ENCODE measurements at places on chromosomes 1 and 21.

GRCh38 chr21:43272591-43272990, 103.8 kb downstream of the CRYAA start:
- no peak for DNase-seq

GRCh38 chr1:161287482-161288054, 22.2 kb downstream of the MPZ start:
- no peak for DNase-seq

DNA sequence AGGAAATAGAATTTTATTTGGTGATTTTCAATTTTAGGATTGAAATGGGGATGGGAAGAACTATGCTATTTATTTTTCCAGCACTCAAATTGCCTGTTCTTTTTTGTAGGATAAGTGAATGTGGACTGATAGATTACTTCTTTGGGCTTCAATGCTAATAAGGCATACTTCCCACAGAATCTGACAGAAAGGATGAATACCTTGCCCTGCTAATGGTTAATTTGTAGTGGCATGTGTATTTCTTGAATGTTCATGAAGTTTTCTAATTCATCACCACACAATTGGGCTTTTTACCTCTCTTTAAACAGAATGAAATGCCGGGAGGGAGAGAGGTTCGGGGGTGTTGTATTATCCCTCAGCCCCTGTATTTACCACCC, 369.1 kb upstream of the ADGRL2 start:
- DNase-seq: no peak

DNA sequence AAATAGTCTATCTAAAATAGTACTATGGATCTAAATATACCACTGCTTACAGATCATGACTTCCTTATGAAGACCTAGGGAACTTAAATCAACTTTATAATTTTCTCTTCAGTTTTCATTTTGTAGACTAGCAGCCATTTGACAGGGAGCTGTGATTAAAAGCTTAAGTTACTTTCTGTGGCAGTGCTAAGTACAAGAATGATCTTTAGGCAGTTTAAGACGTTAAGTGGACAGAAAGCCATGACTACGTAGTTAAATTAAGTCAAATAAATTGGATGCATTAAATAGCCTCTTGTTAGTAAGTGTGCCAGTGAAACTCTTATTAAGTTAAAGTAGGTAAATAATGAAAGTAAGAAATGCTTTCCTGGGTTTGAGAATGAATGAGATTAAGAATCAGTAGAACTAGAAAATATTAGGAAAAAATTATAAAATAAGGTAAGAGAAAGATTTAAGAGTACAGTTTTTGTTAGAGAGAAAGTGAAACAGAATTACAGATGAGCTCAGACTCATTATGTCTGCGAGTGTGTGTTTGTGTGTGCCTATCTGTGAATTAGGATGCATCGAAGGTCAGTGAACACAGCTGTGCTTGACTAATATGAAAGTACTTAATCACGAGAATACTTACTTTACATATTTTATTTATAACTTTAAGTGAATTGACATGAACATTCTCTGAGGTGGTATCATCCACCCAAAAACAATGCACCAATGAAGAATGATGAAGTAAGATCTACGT, 336.9 kb downstream of the KCNT2 start:
- no peak for DNase-seq

GRCh38 chr1:76170084-76170483, 95.5 kb downstream of the ST6GALNAC3 start:
- DNase-seq: no peak

DNA sequence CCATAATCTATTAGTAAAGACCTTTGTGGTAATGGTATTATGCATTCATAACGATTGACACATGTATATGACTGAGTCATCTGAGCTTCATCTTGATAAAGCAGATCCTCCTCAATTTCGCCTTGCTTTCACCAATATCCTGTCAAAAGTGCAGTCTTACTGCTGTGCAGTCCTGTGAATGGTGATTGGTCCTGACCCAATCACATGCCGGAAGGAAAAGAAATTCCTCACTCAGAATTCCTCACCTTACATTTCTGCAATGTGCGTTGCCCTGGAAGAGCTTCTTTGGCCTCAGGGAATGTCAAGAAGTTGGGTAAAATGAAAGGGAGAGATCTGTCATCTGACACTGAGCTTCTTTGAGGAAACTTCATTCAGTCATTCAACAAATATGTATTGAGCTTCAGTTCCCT, 121.0 kb upstream of the TSPAN2 start:
- DNase-seq: no peak

DNA sequence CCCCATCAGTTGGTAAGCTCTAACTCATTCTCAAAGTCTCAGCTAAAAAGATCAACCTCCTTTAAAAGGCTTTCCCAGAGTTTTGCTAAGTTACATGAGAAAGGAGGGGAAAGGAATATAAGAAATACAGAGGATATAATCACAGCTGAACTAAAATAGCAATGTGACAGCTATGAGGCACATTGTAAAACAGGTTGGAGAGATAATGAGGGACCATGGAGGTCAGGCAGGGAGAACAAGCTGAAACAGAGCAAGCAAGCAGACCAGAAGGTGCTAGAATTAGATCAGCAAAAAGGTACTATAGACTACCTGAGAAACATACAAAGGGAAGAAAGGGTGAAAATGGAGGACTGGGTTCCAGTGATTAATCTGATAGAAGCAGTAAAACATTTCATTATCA, 28.5 kb downstream of the GPATCH2 start:
- DNase-seq: no peak

DNA sequence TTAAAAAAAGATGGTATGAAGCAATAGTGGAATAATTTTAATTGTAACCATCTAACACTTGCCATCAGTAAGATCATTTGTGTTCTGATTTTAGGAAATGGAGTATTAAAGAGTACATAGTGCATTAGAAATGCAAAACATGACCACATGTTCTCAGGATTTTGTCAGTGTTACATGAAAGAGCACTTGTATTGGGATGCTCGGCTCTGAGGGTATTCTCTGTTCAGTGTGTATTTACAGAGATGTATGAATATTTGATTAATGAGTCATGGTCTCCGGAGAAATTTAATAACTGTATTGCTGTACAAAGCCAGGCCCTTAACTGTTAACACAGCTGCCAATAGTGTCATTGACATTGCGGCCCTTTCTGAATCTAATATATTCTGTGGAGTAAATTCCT, 91.7 kb downstream of the ATG4C start:
- no peak for DNase-seq

- no peak for DNase-seq
Observed at GRCh38 chr1:66758241-66758755, 6.0 kb downstream of the DYNLT5 start.

GRCh38 chr1:108668777-108669176, 7.9 kb upstream of the HENMT1 start:
- no peak for DNase-seq

GRCh38 chr1:20035114-20035513, 34.9 kb upstream of the PLA2G5 start:
- DNase-seq: no peak

DNA sequence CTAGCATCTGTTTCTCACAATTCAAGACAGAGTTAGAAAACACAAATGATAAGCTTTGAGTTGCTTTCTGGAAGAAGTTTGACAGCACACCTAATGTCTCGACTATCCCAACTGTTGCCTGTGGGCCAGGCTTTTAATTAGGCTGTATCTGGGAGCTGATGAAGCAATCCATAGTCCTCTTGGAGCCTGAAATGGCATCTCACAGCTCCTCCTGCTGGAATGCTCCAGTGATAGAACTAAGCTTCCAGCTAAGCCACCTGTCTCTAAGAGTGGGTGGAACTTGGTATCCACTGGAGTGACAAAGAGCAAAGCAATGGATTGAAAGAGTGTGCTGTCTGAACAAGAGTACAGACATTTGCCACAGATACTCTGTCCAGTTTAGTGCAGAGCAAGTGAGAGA, 605.3 kb upstream of the NR5A2 start:
- DNase-seq: no peak

DNA sequence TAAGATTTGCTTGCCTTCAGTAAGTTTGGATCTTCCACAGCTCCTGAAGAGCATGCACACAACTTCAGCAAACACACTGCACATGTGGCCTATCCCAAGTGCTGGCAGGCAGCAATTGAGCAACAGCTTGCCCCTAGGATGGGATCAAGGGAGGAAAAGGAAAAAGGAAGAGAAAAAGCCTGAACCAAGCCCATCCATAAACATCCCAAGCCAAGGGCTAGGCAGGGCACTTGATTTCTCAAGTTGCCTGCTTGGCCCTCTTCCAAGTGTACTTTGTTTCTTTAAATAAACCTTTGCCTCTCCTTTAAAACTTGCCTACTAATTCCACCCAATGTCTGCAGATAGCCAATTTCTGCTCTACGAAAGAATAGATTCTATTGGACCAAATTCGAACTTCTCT, 49.0 kb upstream of the OLFM3 start:
- no peak for DNase-seq

- DNase-seq: no peak
Observed at GRCh38 chr1:61181067-61182038, 99.0 kb downstream of the NFIA start.

GRCh38 chr1:173050865-173051264, at the start of gene TNFSF18:
Gene TNFSF18 (minus strand): TSS chr1:173050941. CDS start chr1:173050896, 45 bp downstream.
- no peak for DNase-seq

- no peak for DNase-seq
Observed at GRCh38 chr1:36641776-36642175, 159.1 kb upstream of the CSF3R start.

DNA sequence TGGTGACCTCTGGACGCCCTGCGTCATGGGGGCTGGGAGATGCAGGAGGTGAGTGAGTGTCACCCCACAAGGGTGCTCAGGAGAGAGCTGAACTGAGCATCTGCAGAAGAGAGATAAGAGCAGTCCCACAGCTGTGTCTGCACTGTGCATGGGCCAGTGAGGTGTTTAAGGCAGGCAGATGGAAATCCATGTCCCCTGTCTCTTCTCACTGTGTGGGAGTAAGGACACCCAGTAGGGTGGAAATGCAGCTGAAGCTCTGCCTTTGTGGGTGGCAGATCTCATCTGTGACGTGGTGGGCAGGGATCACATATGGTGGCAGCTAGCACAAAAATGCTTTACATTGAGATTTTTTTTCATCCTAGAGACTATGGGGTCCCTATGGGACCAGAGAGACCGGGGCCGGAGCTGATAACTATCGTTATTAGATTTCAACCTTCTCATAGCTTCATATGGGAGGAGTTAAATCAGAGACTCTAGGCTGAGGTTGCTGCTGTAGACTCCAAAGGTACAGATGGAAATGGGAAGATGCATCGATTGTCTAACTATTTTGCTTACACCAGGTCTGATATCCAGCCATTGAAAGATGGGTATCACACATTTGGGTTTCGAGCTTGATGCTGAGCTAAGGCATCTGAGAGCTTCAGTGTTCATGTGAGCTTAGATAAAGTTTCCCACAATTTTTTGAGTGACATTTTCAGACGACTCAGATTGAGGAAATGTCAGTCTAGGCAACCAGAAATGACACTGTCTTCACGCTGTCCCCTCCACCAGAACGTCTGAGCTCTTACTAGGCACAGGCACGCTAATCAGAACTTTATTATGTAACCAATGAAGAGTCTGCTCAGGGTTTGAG, 65.3 kb upstream of the PSEN2 start:
- no peak for DNase-seq

DNA sequence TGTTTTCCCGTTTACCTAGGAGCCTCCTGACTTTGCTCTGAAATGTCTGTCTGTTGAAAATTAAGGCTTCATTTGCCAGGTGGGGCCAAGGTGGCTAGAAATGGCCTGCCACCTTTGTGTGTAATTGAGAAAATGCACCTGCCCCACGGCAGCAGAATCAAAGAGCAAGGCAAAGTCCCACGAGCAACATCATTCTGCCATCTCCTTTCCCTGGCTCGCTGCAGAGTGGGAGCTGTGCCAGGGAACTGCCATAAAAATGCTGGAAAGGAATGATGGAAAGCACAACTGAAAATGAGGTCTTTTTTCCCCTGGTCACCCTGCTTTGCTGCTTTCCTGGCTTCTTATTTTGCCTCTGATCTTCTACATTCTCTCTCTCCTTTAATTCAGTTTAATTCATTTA, 5.5 kb upstream of the OLFML2B start:
- no peak for DNase-seq

DNA sequence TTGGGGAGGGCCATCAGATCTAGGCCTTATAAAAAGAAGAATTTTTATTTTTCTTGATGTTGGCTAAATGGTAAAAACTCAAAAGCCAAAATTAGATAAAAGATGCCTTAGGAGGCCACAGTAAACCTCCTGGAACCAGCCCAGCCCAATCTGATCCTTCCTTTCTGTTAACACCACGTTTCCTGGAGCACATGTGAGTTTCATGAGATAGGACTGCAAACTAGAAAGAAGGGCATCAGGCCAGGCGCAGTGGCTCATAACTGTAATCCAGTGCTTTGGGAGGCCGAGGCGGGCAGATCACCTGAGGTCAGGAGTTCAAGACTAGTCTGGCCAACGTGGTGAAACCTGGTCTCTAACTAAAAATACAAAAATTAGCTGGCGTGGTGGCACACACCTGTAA, 6.7 kb downstream of the HSF2BP start:
- DNase-seq: no peak

Measured in CD4-positive, alpha-beta T cell treated with Interleukin-2 at 100 ng/mL for 4 hours (primary cell).